ENCODE measurements at places on chromosomes 4 and X.
A peak's percentile ranks its signal among the peaks of the same experiment; 100 is the strongest.

- no peak for DNase-seq
Measured at GRCh38 chrX:41875142-41875541, 48.2 kb downstream of the CASK start.

GRCh38 chr4:4860600-4861389, 1.3 kb downstream of the MSX1 start:
- no peak for DNase-seq

- DNase-seq: peak; percentile 17
Measured at GRCh38 chrX:1537031-1537715, at the start of gene P2RY8. Gene P2RY8 (minus strand): TSS chrX:1537185. CDS start chrX:1466558, 70,627 bp downstream.

DNA sequence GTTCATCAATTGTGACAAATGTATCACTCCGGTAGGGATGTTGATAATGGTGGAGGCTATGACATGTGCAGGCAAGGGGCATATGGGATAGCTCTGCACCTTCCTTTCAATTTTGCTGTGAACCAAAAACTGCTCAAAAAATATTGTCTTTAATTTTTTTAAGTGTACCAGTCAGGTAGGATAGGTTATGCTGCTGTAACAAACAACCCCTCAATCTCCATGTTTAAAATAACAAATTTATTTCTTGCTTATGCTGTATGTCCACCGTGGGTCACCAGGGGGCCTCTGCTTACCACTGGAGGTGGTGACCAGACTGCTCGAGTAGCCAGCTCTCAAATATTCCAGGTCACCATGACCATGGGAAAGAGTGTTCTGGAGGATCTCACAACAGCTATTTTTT, 23.4 kb upstream of the MSX1 start:
- DNase-seq: no peak

GRCh38 chr4:7964459-7964858, 24.8 kb upstream of the AFAP1 start:
- no peak for DNase-seq

DNA sequence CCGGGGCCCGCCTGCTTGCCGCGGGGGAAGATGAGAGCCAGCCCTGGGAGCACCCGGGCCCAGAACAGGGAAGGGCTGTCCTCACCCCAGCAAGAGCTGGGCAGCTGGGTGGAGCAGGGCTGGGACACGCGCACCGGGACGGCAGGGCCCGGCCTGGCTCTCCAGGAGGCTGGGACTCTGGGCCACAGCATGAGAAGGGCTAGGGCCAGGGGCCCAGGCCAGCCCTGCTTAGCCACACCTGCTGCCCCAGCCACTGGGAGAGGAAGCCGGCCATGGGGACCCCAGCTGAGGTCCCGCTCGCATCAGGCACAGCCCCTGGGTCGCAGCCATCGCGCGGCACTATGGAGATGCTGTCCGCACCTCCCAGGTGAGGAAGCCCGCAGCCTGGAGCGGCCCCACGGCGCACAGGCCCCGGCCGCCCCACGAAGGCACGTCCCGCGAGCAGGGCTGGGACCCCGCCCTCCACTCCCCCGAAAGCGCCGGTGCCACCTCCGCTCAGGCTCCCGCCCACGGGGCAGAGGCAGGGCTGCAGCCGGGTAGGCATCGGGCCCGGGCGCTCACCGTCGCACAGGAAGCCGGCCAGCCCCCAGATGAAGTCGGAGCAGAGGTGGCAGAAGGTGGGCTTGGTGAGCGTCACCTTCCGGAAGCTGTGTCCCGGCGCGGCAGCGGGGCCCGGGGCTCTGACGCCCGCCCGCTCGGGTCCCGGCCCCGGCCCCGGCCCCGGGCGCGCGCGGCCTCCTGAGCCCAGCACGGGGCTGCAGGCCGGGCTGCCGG, 531 bp downstream of the DGKQ start:
- no peak for DNase-seq

DNA sequence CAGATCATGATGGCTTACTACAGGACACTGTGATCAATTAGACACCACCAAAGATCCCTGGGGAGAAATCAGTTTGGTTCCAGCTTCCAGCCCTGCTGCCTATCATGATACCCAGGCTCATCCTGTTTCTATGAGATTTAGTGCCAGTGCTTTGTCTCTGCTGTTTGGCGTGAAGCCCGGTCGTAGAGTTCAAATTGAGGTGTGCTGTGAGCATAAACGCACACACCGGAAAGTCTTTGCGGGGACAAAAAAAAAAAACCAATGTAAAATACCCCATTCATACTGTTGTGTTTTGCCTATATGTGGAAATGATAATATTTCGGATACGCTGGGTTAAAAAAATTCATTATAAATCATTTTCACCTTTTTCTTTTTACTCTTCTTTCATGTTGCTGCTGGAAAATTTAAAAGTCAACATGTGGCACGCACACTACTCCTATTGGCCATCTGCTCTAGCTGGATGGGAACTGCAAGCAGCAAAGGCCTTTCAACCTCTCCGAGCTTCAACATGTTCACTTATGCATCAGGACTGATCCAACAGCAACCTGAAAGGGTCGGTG, 607 bp upstream of the DKC1 start:
- DNase-seq: no peak

DNA sequence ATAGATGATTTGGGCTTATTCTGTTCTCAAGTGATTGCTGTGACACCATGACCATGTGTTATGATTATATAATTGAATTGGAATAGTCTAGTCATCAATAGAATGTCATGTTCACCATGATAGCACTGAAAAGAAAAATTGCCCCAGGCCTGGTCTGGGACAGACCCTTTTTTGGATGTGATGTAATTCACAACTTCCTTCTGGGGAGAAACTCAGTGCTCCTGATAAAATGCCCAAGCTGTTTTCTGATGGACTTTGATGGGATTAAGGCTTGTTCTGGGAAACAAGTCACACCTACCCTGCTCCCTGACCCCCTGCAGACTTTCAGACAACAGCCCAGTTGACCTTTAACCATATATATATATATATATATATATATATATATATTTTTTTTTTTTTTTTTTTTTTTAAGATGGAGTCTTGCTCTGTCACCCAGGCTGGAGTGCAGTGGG, 65.3 kb downstream of the RHOH start:
- no peak for DNase-seq

DNA sequence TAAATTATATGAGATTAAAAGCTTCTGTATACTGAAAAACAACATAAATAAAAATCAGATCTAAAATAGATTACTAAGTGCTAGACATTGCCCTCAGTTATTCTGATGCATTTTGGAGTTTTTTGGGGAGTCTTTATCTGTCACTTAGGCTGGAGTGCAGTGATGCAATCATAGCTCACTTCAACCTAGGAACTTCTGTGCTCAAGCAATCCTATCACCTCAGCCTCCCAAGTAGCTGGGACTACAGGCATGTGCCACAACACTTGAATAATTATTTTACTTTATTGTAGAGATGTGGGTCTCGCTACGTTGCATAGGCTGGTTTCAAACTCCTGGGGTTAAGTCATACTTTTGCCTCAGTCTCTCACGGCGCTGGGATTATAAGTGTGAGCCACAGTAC, 31.7 kb downstream of the HSD17B11 start:
- DNase-seq: no peak

- DNase-seq: no peak
Measured at GRCh38 chr4:76205476-76205875, 8.1 kb downstream of the SCARB2 start.

GRCh38 chrX:130139474-130140201, 26.0 kb downstream of the AIFM1 start:
- no peak for DNase-seq

- DNase-seq: no peak
Measured at GRCh38 chr4:111066447-111066846, 443.6 kb upstream of the PITX2 start.

DNA sequence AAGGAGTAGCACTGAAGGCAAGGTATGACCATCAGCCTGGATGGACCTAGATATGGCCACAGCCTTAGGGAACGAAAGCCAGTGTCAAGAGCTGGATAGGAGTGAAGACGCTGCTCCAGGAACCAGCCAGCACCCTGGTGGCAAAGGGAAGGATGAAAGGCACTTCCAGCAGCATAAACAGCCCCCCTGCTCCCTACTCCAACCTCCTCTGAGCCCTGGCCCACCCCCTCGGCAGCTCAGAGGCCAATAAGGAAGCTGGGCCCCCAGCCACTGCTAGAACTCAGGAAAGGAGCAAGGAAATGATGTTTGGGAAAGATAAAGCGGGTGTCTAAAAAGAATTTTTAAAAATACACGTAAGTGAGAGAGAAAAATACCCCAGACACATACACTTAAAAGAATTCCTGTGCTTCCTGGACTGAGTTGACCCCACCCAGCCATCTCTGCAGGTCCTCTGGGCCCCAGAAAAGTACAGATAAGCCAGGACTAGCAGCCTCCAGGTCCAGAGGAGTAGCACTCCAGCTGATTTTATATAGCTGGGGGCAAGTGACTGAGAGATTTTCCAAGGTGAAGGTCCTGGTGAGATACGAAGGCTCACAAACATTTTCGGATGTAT, 170.4 kb downstream of the SHROOM4 start:
- DNase-seq: no peak
